ENCODE measurements at places on chromosomes 5 and 9.

DNA sequence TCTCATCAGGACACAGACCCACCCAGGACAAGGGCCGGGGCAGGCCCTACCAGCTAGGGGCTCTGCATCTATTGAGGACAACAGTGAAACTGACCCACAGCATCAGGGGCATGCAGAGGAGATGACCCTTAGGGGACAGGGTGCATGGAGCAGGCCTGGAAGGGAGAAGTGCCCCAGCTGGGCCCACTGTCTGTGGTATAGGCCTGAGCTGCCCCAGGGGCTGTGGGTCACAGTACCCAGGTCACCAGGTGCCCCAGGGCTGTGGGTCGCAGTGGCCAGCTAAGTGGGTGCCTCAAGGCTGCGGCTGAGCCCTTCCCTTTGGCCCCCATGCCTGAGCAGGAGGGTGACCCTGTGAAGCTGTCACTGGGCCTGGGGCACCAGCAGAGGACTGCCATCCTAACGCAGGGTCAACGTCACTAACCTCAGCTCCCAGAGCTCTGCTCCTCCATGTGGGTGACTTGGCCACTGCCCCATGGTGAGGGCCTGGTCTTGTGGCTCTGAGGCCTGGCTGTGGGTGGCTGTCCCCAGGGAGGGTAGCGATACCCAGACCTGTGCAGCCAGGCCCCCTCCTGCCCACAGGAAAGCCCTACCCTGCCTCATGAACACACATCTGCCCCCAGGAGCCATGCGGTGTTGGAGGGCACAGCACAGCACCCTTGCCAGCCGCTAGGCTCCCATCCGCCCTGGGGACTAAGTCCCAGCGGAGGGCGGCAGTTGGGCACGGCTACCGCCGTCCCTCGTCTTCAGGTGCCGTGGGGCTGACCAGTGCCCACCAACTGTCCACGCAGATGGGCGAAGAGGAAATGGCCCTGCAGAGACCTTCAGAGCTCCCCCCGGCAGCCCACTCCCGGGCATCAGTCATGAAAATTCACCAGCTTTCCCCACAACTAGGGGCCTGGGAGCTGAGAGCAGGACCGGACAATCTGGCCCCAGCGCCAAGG, 4.9 kb downstream of the EDF1 start:
- DNase-seq: no peak

DNA sequence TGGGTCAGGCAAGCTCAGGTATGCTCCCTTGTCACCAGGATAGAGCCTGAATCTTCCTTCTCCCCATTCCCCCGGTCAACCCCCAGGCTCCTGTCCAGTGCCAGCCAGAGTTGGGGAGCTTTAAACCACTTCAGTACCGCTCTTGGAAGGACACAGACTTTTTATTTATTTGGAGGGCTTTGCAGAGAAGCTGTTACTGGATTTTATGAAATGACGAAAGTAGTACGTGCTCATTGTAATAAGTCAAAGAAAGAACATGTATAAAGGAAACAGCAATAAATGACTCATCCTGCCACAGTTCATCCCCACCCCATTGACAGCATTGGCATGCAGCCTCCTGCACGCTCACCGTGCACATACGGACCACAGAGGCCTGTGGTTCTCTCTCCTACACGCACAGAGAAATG, 230.3 kb downstream of the AUH start:
- DNase-seq: no peak

DNA sequence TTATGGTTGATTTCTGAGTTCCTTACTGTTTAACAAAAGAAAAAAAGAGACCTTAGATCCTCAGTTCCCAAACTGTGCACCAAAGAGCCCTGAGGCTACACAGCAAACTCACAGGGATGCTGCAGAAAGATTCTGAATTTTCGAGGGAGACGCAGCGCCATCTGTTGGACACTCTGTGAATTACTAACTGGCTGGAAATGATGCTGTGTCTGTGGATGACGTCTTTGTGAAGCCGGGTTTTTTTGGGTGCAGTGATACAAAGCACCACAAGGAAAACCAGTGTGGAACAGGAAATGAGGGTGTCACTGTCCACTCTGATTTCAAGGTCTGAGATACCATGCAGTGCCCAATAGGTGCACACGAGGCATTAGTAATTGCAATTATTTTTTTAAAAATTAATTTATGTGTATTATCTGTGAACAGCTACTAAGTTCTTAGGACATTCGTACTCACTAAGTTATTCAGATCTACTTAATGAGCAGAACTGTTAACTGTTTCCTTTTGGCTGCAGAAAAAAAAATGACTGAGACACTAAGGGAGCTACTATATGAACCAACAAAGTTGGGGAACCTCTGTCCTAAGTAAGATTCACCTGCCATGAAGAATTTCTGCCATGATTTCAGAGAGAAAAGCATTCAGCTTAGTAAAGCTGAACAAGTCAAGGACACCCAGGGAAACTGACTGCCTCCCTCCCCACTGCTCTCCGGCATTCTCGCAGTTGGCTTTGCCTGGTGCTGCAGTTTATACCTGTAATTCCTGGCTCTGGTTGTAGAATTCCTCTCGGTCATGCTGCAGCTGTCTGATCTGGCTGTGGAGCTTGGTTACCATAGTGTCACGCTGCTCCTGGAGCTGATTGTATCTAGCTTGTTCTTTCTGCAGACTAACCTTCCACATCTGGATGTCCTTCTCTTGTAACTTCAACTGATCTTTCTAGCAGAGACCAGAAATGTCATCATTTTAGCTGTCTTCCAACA, 23.4 kb downstream of the SPACA9 start:
- DNase-seq: peak; percentile 86

- no peak for DNase-seq
Observed at GRCh38 chr9:131691969-131692611, 47.8 kb downstream of the RAPGEF1 start.

GRCh38 chr5:157592594-157592993, 17.0 kb upstream of the ADAM19 start:
- no peak for DNase-seq

DNA sequence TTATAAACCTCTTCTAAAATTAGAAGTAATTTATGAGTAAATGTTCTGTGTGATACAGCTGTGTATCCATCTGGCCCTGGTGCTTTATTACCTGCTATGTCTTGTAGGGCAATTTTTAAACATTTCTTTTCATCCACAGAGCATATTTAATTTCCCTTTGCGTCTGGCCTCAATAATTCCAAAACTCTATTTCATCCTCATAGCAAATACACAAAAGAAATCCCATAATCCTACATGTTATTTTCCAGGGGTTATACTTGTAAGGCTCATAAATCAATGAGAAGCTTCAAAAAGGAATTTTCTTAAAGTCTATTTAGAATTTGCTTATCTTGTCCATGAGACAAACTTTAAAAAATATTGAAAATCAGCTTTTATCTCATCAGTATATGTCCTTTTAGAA, 167.0 kb downstream of the TTC39B start:
- DNase-seq: no peak

GRCh38 chr5:79436821-79437220, 77.1 kb downstream of the HOMER1 start:
- no peak for DNase-seq

- DNase-seq: no peak
Observed at GRCh38 chr5:87541033-87541432, 128.3 kb upstream of the CCNH start.

DNA sequence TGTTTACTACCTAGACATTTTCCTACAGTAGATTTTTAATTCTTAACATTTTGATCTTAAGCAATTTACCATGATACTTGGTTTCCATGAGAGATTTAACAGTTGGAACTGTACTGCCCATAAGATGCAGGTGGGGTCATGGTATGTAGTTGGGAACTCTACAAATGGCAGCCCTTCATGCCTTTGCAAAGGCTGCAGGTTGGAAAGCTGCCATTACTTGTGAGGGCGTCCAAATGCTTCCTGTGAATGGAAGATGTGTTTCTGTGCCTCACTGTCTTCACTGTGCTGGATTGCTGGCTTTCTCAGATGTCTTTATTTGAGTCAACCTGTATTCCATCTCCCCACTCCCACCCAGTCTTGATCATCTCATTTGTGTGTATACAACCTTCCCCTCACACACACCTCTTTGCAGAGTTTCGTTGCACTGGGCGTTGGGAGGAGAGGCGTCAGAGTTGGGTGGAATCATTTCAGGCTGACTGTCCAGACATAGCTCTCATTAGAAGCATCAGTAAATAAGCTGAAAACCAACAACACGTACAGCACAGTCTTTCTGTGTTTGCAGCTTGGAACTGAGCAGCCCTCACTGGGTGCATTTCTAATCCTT, 14.8 kb upstream of the ABL1 start:
- no peak for DNase-seq
